CD4-positive, alpha-beta T cell (primary cell): ENCODE measurements at places on chromosomes 3 and 15. TPM values are rescaled to one million over a fixed set of nuclear protein-coding genes. Genes with fewer than 3 reads are reported as not detected.

DNA sequence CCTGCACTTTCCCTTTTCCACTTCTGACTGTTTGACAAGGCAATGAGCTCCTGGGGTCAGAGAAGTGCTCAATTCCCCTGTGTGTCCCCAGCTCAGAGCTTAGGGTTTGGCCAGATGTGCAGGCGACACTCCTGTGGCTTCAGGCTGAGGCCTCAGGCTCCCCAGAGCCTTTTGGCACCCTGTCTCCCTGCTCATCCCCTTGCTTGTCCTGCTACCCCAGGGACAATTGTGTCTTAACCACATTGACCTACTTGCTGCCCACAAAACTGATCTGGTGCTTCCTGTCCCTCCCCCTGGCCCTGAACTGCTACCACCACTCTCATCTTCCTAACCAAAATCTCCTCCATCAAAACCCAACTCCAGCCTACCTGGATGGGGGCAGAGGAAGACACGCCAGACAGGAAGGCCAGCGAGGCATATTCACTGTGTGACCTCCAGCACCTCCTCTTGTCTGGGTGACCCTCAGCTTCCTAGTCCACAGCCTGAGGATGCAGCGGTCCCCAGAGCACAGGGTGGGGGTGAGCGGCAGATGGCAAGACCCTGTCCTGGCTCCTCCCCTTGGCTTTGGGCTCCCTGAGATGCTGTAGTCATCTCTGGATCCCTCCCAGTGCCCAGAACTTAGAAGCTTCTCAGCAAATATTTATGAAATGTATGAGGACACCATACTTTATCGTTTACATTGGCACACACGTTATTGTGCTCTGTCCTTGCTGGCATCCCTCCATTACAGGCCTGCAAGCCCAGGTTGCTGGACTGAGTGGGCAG is 98.9 kb upstream of the SLC6A6 start:
- no peak overlapping the region for H3K27ac ChIP-seq
- DNase-seq: no peak
- H3K36me3 ChIP-seq: no peaks in the 10 kb centered on the region
- peaks cover 6% of the 10 kb centered on the region for H3K27me3 ChIP-seq
- H3K4me3 ChIP-seq: no peak overlapping the region

GRCh38 chr3:32026593-32026992 is 45.0 kb downstream of the ZNF860 start:
- no peak for DNase-seq
- no peaks in the 10 kb centered on the region for H3K27me3 ChIP-seq
- no peak overlapping the region for H3K4me3 ChIP-seq
- no peaks in the 10 kb centered on the region for H3K4me1 ChIP-seq

- H3K36me3 ChIP-seq: no peaks in the 10 kb centered on the region
- H3K4me1 ChIP-seq: no peaks in the 10 kb centered on the region
- no peak overlapping the region for H3K4me3 ChIP-seq
- H3K27ac ChIP-seq: no peak overlapping the region
- DNase-seq: no peak
Measured at GRCh38 chr3:143590660-143591059, 257.6 kb downstream of the SLC9A9 start.

DNA sequence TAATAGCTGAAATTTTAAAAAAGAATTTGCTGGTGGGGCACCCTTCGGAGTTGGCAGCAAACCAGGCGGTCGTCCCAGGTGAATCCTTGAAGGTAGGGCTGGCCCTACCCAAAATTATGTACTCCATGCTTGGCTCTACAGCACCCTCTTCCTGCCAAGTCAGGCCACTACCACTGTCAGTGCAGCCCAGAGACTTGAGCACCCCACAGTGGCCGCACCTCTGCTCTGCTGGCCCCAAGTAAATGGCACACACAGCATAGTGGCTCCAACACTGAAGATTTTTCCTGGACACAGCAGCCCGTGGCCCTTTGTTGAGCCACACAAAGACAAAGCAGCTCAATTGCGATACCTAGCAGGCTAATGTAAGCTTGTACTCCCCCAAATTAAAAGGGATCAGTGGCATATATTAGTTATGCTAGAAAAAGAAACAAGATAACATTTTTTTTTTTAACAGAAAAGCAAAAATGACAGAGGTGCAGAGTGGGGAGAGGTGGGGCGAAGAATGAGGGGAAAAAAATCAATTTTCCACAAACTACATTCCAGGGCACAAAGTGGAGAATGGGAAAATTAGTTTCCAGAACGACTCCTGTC is 250.5 kb downstream of the UACA start:
- no peaks in the 10 kb centered on the region for H3K36me3 ChIP-seq
- H3K4me3 ChIP-seq: no peak overlapping the region
- no peak overlapping the region for H3K27ac ChIP-seq
- peaks cover 25% of the 10 kb centered on the region for H3K4me1 ChIP-seq
- peak; percentile 53 for DNase-seq
- no peaks in the 10 kb centered on the region for H3K27me3 ChIP-seq

GRCh38 chr3:120286465-120286864 is 1.4 kb upstream of the GPR156 start:
- no peak overlapping the region for H3K4me3 ChIP-seq

- DNase-seq: no peak
- peaks cover 37% of the 10 kb centered on the region for H3K27me3 ChIP-seq
- no peak overlapping the region for H3K4me3 ChIP-seq
- no peaks in the 10 kb centered on the region for H3K36me3 ChIP-seq
Measured at GRCh38 chr15:77629070-77630030, 3.4 kb downstream of the LINGO1 start.

- H3K4me1 ChIP-seq: peaks cover 30% of the 10 kb centered on the region
- H3K36me3 ChIP-seq: peaks cover 2% of the 10 kb centered on the region
- no peak overlapping the region for H3K27ac ChIP-seq
- no peak for DNase-seq
- H3K4me3 ChIP-seq: peak overlapping the region; percentile 62
Measured at GRCh38 chr3:126983653-126984390, 907 bp downstream of the PLXNA1 start.

- H3K36me3 ChIP-seq: no peaks in the 10 kb centered on the region
- H3K4me1 ChIP-seq: peaks cover 23% of the 10 kb centered on the region
- no peak overlapping the region for H3K4me3 ChIP-seq
- H3K27me3 ChIP-seq: no peaks in the 10 kb centered on the region
- DNase-seq: no peak
- H3K27ac ChIP-seq: no peak overlapping the region
Measured at GRCh38 chr3:101527441-101527840, 14.4 kb upstream of the SENP7 start.

DNA sequence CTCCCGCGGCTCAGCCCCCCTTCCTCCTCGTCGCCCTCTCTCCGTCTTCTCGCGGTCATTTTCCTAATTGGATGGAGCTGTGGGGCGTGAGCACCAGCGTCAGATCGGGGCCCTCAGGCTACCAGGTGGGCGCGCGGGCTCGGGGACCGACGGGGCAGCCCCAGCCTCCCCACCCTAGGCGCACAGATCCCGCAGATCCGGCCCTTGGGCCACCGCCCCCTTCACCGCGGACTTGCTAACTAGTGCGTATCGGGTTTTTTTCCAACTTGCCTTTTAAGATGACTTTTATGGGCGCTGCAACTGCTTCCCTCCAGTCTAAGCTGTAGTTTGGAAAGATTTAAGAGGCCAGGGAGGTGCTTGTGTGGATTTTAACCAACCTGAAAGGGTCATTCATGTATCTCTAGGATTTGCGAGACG is 1.3 kb downstream of the ZNF710 start:
- H3K27me3 ChIP-seq: no peaks in the 10 kb centered on the region

DNA sequence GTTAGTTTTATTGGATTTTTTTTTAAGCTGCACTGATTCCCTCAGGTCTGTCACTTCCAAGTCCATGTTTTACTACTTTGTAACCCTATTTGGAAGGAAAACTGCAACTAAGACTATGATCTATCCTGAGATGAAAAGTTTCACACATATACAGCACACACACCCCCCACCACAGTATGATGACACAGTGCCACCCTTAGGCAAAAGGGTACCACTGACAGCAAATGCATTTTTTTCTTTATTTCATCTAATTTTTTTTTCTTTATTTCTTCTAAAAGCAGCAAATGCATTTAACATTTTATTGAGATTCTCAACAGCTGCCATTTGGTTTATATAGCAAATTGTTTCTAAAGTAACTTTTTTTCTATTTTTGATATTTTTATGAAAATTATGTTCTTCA is 21.2 kb downstream of the NGRN start:
- H3K27me3 ChIP-seq: no peaks in the 10 kb centered on the region
- no peaks in the 10 kb centered on the region for H3K36me3 ChIP-seq
- peak; percentile 44 for DNase-seq

DNA sequence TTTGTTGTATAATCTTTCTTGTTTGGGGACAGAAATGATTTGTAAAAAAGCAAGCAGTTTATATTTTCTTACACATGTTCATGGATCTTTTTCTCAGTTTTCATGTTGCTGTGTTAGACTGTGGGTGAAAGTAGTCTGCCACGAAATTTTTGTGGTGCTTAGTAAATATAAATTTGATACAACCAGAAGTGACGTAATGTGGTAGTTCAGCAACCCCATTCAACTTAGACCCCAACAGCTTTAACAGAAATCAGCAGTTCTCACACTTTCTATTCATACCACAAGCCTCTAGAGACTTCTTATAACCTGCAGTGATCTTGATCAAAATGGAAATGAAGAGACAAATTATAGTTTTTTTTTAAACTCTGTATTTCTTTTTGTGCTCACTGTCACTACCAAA is 120.2 kb upstream of the IGSF10 start:
- no peaks in the 10 kb centered on the region for H3K36me3 ChIP-seq
- no peak for DNase-seq
- no peaks in the 10 kb centered on the region for H3K4me1 ChIP-seq
- no peak overlapping the region for H3K4me3 ChIP-seq

DNA sequence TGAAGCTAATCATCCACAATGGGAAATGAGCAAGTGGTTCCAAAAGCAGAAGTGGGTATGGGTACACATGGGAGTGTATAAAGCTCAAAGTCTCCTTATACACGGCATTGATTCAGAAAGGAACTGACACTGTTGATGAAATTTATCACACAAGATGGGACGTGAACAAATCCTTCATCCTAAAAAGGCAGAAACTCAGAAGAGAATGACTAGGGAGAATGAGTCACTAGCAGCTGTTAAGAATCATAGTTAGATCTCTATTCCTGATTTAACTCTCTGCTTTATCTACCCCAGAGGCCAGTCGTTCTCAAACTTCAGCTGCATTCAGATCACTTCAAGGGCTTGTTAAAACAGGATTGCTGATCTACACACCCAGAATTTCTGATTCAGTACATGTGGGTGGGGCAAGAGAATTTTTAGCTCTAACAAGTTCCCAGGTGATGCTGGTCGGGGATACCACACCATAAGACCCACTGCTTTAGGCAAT is 97.7 kb upstream of the PHLDB2 start:
- H3K4me1 ChIP-seq: no peaks in the 10 kb centered on the region
- no peak overlapping the region for H3K4me3 ChIP-seq
- H3K27me3 ChIP-seq: no peaks in the 10 kb centered on the region
- DNase-seq: no peak
- H3K27ac ChIP-seq: no peak overlapping the region
- H3K36me3 ChIP-seq: no peaks in the 10 kb centered on the region

GRCh38 chr15:82763361-82764116 is 42.3 kb downstream of the FSD2 start:
- H3K4me1 ChIP-seq: no peaks in the 10 kb centered on the region
- peaks cover 21% of the 10 kb centered on the region for H3K36me3 ChIP-seq
- H3K4me3 ChIP-seq: no peak overlapping the region
- DNase-seq: no peak
- no peak overlapping the region for H3K27ac ChIP-seq

GRCh38 chr15:63109920-63110319 is 11.7 kb upstream of the LACTB start:
- peaks cover 3% of the 10 kb centered on the region for H3K27me3 ChIP-seq
- H3K27ac ChIP-seq: no peak overlapping the region
- H3K4me3 ChIP-seq: no peak overlapping the region

DNA sequence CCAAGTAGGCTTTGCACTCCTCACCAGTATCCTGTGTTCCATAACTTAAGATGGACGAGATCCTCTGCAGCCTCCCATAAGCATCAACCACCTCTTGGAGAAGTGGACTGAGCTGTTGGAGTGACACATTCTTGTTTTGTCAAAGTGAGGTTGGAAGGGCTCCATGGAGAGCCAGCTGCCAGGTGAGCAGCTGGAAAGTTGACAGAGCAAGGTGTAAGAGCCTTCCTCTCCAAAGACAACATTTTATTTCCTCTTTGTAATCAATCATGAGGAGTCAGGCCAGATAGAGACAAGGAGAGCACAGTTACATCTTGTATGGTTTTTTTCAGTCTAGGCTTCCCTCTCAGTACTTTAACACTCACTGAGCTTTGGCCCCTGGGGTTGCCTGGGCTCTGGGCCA is 5.1 kb downstream of the ABI3BP start:
- no peaks in the 10 kb centered on the region for H3K27me3 ChIP-seq
- no peaks in the 10 kb centered on the region for H3K36me3 ChIP-seq
- no peaks in the 10 kb centered on the region for H3K4me1 ChIP-seq

DNA sequence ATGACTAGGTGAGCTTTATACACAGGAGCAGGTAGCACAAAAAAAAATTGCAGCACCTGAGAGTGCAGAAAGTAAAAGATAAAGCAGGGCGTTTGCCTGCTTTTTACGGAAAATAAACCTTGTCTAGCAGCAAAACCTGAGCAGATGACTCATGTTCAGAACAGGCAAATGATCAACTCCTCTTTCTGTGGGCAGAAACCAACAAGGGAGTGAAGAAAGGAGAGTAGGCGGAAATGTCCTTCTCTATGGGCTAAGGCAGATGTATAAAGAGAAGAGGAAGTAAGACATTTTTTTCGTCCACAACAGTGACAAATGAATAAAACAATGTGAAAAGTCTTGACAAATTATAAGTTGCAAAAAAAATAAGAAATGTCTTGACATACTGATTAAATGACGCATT is 24.5 kb upstream of the GMNC start:
- H3K27me3 ChIP-seq: no peaks in the 10 kb centered on the region
- H3K4me1 ChIP-seq: no peaks in the 10 kb centered on the region
- no peak for DNase-seq
- H3K27ac ChIP-seq: no peak overlapping the region
- no peak overlapping the region for H3K4me3 ChIP-seq

- no peak for DNase-seq
- no peaks in the 10 kb centered on the region for H3K27me3 ChIP-seq
- H3K27ac ChIP-seq: no peak overlapping the region
- H3K4me1 ChIP-seq: peaks cover 11% of the 10 kb centered on the region
Measured at GRCh38 chr15:99502182-99502581, 63.6 kb upstream of the MEF2A start.

DNA sequence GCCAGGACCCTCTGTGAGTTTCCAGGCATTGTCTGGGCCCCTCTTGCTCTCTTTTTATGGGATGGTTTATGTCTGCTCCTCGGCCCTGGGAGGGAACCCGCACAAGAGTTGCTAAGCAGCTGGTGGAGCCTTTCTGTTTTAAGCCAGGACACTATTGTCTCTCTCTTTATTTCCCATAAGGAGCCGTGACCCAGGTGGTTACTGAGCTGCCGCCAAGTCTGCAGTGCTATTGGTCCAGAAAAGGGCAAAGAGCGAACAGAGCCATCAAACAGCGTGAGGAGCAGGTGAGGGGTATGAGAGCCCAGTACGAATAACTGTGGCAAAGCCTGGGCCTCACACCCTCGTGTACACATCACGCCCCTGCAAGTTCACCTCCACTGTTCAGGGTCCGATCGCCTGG is 280.2 kb downstream of the SHQ1 start:
- no peaks in the 10 kb centered on the region for H3K27me3 ChIP-seq
- H3K36me3 ChIP-seq: no peaks in the 10 kb centered on the region
- H3K4me1 ChIP-seq: no peaks in the 10 kb centered on the region
- DNase-seq: no peak
- H3K27ac ChIP-seq: no peak overlapping the region

FETUB gene
- total RNA-seq: not detected

DNAJA4 gene
- 47.0 TPM for total RNA-seq

GOLGA8K gene
- 0.69 TPM for total RNA-seq

UPK1B gene
- total RNA-seq: not detected

CORO2B gene
- not detected for total RNA-seq

BSN gene
- 0.08 TPM for total RNA-seq

NSMCE3 gene
- 46.1 TPM for total RNA-seq
